ENCODE measurements at places on chromosomes 5 and 9. TPM values are rescaled to one million over a fixed set of nuclear protein-coding genes. Genes with fewer than 3 reads are reported as not detected.
A peak's percentile ranks its signal among the peaks of the same experiment; 100 is the strongest.

The SPATA31C1 gene
- total RNA-seq, result not detected

The MARCHF11 gene
- not detected for total RNA-seq

The GMCL2 gene
- total RNA-seq, result not detected

The TMEM174 gene
- total RNA-seq, result not detected

The MEIKIN gene
- total RNA-seq, result not detected

The SLC4A9 gene
- total RNA-seq, result not detected

The TMEM171 gene
- total RNA-seq, result 0.90 TPM

The SH3GL2 gene
- not detected for total RNA-seq

The EIF4EBP3 gene
- total RNA-seq, result 29.4 TPM

The FBP2 gene
- total RNA-seq, result not detected

DNA sequence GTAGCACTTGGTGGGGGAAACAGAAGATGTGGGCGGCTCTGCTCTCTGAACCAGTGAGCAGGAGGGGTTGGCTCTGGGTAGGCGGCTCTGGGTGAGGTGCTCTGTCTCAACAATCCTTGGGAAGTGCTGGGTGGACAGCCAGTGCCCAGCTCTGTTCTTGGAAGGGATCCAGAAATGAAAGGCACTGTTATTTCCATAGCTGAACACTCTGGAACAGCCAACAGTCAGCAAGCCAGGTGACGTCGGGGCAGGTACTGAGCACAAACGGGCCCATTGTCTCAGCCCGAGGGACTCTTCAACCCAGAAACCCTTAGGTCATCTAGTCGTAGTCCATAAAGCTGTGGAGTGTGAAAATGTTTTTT, 36.3 kb downstream of the OLFM1 start:
- no peaks in the 10 kb centered on the region for H3K4me1 ChIP-seq
- no peaks in the 10 kb centered on the region for H3K27me3 ChIP-seq
- H3K36me3 ChIP-seq, result no peaks in the 10 kb centered on the region
- peak overlapping the region; percentile 76 for H3K27ac ChIP-seq
- H3K4me3 ChIP-seq, result no peak overlapping the region

DNA sequence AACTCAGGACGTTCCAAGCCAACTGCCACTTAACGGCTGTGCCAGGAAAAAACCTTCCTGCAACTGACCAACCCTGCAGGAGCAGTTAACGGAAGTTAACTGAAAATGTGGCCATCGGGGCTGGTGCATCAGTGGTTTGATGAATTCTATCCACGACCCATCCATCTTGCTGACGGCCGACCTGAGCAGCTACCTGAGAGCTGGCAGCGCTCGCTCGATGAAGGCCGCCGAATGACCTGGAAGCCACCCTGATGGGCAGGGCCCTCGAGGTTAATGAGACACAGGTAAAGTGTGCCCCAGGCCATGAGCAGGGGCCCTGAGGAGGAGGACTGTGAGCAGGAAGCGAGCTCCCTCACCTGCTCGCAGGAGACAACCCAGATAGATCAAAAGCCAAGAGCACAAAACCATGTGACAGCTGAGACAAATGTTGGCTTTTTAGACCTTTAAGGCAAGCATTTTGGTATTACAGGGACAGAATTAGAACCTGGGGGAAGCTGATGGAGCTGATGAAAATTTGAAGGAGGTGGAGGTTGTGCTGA, 35.3 kb upstream of the FLT4 start:
- no peak overlapping the region for H3K27ac ChIP-seq
- no peak overlapping the region for H3K4me3 ChIP-seq
- no peaks in the 10 kb centered on the region for H3K36me3 ChIP-seq
- H3K27me3 ChIP-seq, result no peaks in the 10 kb centered on the region

- no peaks in the 10 kb centered on the region for H3K4me1 ChIP-seq
- no peaks in the 10 kb centered on the region for H3K27me3 ChIP-seq
- DNase-seq, result no peak
- H3K4me3 ChIP-seq, result no peak overlapping the region
Observed at GRCh38 chr5:105168806-105169205, 1606.2 kb upstream of the NUDT12 start.

DNA sequence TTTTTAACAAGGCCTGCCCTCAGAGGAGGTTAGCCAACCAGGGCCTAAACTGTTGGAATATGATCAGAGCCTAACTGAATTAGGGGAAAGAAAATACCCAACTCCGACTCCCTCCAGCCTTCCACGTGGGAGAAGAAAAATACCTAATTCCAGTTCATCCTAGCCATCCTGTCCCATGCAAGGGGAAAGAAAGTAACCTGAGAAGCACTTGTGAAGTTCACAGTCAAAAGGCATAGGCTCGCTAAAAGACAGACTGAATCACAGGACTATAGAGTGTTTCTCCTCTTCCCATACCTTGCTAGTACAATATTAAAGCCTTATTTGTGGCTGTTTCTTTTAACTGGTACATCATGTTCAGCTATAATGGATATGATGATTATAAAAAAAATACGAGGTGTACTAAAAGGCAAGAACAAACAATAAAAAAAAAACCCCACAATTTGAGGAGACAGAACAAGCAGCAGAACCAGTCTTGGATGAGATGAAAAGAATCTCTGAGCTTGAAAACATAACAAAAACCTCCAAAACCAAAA, 18.0 kb upstream of the ATP10B start:
- no peak overlapping the region for H3K27ac ChIP-seq
- no peaks in the 10 kb centered on the region for H3K36me3 ChIP-seq
- H3K27me3 ChIP-seq, result no peaks in the 10 kb centered on the region
- no peaks in the 10 kb centered on the region for H3K4me1 ChIP-seq

- H3K4me1 ChIP-seq, result no peaks in the 10 kb centered on the region
- H3K27ac ChIP-seq, result no peak overlapping the region
- H3K36me3 ChIP-seq, result no peaks in the 10 kb centered on the region
- H3K4me3 ChIP-seq, result no peak overlapping the region
- H3K27me3 ChIP-seq, result no peaks in the 10 kb centered on the region
Observed at GRCh38 chr5:89769975-89770374, 639.6 kb downstream of the CETN3 start.

DNA sequence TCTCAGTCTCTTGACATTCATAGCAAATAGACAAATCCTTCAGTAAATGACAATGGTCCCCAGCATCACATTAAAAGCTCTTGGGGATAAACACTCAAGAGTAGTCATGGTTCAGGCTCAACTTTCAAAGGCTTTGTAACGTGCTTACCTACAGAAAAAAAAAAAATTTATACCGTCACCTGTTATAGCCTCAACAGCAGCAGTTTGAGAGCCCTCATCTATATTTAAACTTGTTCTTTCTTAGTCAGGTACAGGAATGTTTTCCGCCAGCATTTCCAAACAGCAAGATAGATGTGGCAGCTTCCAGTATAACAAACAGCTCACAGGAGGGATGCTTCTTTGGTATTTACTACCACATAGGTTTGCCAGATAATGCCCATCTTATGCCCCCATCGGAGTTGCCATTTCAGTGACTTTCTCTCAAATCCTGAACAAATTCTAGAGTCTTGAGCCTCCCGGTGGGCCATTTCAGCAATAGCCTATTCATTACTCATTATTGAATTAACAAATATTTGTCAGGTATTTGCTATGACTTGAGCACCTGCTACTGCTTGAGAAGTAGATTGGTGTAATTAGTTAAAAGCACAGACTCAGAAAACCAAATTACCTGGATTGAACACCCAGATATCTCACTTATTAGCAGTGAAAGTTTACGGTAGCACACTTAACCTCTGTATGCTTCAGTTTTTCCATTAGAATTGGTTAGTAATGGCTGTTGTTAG, 470.0 kb downstream of the EBF1 start:
- no peaks in the 10 kb centered on the region for H3K27me3 ChIP-seq
- H3K4me3 ChIP-seq, result no peak overlapping the region
- no peaks in the 10 kb centered on the region for H3K4me1 ChIP-seq
- no peaks in the 10 kb centered on the region for H3K36me3 ChIP-seq

- H3K27me3 ChIP-seq, result no peaks in the 10 kb centered on the region
- DNase-seq, result no peak
- H3K4me1 ChIP-seq, result no peaks in the 10 kb centered on the region
- H3K36me3 ChIP-seq, result peaks cover 9% of the 10 kb centered on the region
Observed at GRCh38 chr5:180251141-180251540, 40.7 kb downstream of the MAPK9 start.

DNA sequence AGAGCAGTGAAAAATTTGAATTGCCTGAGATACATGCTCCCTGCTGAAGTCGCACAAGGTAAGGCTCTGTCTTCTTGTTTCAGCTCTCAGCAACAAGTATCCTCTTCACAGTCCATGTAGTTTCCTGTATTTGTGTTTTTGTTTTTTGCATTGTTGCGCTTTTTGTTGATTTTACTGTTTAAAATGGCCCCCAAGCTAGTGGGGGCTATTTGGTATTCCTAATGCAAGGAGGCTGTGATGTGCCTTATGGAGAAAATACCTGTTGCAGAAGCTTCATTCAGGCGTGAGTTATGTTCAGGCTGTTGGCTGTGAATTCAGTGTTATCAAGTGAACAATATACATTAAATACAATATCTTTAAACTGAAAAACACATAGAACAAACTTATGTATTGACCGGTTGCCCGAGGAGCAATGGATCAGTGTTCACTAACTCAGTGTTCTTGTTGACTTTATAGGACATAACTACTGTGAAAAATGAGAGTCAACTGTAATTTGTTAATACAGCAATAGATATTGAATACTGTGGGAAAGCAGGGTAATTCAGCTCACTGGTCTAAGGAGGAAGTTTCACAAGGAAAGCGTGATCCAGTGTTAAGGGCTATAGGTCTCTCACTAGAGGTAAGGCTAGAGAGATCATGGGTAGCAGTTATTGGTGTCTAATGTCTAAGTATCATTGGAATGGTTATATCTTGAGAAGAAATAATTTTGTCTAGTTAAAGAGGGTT, 150.5 kb downstream of the GCNT1 start:
- H3K36me3 ChIP-seq, result no peaks in the 10 kb centered on the region

GRCh38 chr9:116312221-116312620, 158.6 kb downstream of the PAPPA start:
- H3K27ac ChIP-seq, result no peak overlapping the region
- H3K36me3 ChIP-seq, result no peaks in the 10 kb centered on the region
- no peaks in the 10 kb centered on the region for H3K27me3 ChIP-seq
- no peak for DNase-seq

DNA sequence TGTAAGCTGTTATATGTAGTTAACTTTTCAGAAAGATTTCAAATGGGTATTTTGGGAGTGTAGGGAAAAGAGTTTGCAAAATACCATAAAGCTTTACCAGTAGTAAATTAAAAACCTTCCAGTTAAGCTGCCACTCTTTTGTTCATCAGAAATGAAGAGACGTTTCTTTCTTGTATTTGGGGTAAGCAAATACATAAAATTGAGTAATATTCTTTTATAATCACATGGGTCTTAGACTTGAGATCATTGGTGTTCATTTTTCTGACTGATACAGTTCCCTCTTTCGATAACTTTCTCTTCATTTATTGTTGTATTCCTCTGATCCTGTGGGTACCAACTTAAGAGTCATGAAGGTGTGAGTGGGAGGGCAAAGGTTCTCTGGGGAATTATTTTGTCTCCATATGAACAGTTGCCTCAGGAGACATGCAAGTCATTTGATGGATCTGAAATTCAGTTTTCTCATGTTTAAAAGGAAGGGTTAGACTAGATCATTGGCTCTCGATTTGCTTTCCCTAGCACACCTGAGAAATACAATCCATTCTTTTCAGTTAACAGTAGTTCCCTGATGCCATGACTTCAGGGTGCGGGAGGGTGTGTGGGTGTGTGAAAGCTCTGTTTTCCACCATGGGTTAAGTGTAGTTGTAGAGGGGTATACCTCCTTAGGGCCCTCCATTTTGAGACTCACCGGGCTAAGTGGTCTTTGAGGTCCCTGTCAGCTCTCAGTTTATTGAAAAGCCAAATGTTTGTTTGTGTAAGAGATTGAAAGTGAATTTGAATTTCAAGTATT, 47.7 kb downstream of the CNTRL start:
- H3K4me3 ChIP-seq, result peak overlapping the region; percentile 49
- no peak for DNase-seq
- H3K27me3 ChIP-seq, result no peaks in the 10 kb centered on the region
- peaks cover 18% of the 10 kb centered on the region for H3K4me1 ChIP-seq
- H3K36me3 ChIP-seq, result no peaks in the 10 kb centered on the region
- H3K27ac ChIP-seq, result peak overlapping the region; percentile 85

GRCh38 chr5:143433670-143434069, 30.2 kb upstream of the NR3C1 start:
- no peak overlapping the region for H3K4me3 ChIP-seq
- no peak for DNase-seq
- no peaks in the 10 kb centered on the region for H3K27me3 ChIP-seq
- H3K36me3 ChIP-seq, result no peaks in the 10 kb centered on the region
- H3K27ac ChIP-seq, result no peak overlapping the region
- no peaks in the 10 kb centered on the region for H3K4me1 ChIP-seq

- no peaks in the 10 kb centered on the region for H3K27me3 ChIP-seq
- H3K36me3 ChIP-seq, result peaks cover 18% of the 10 kb centered on the region
- H3K4me1 ChIP-seq, result peaks cover 9% of the 10 kb centered on the region
Observed at GRCh38 chr9:87710443-87710842, 15.5 kb upstream of the CTSL start.

DNA sequence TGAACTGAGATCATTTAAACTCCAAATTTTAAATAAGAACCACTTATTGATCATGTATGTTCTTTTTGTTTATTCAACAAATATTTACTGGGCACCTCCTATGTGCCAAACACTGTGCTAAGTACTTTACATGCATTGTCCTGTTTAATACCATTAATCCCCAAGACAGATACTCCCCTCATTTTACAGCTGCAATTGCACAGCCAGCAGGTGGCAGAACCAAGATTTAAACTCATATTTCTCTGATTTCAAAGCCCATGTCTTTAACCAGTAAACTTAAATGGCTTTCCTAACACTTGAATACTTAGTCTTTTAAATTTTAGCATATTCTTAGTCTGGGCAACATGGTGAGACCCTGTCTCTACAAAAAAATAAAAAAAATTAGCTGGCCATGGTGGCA, 43.4 kb upstream of the KIAA1958 start:
- no peak overlapping the region for H3K27ac ChIP-seq
- H3K27me3 ChIP-seq, result no peaks in the 10 kb centered on the region
- H3K4me1 ChIP-seq, result no peaks in the 10 kb centered on the region
- H3K36me3 ChIP-seq, result no peaks in the 10 kb centered on the region

- H3K4me3 ChIP-seq, result no peak overlapping the region
Observed at GRCh38 chr9:73844135-73844534, 653.0 kb upstream of the RORB start.

DNA sequence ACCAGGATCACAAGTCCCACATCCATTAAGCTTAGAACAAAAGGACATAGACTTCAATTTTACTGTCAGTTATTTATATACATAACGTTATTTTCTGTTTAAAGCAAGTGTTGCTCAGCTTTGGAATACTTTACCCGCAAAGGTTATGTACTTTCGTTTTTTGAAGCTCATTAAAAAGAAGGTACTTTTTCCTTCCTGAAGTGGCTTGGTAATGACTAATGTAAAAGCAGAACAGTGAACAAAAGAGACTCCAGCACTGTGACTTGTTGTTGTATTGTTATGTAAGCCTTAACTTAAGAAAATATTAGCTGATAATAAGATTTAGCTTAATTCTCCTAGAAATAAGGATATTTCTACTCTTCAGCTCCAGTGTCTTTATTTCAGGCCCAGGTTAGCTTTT, 97.3 kb upstream of the SLCO6A1 start:
- no peaks in the 10 kb centered on the region for H3K36me3 ChIP-seq
- H3K4me3 ChIP-seq, result no peak overlapping the region
- DNase-seq, result no peak

All from tibial nerve (tissue), 4 donors.